GM23248 (cell line): ENCODE measurements at places on chromosomes 12 and 14. TPM values are rescaled to one million over a fixed set of nuclear protein-coding genes. Genes with fewer than 3 reads are reported as not detected.

PAPOLA gene
- polyA plus RNA-seq, result 119 and 124 TPM in 2 replicates

PTCSC3 gene
- polyA plus RNA-seq, result not detected in 2 replicates

PRDM4 gene
- 11.7 and 13.2 TPM in 2 replicates for polyA plus RNA-seq

MSI1 gene
- polyA plus RNA-seq, result not detected in 2 replicates

TMEM132C gene
- polyA plus RNA-seq, result not detected in 2 replicates

FRMD6 gene
- polyA plus RNA-seq, result 550 and 553 TPM in 2 replicates

HNF1A gene
- not detected in 2 replicates for polyA plus RNA-seq
